Bronchus fibroblast of lung (primary cell): ENCODE measurements at places on chromosomes 1 and 21. TPM values are rescaled to one million over a fixed set of nuclear protein-coding genes. Genes with fewer than 3 reads are reported as not detected.

The OR6N1 gene
- not detected in 2 replicates for total RNA-seq

The OR10Z1 gene
- not detected in 2 replicates for total RNA-seq

The SPRTN gene
- total RNA-seq: 9.8 and 12.2 TPM in 2 replicates

The GPR157 gene
- total RNA-seq: 1.9 and 2.0 TPM in 2 replicates

The MTHFR gene
- 13.8 and 15.3 TPM in 2 replicates for total RNA-seq
